ENCODE measurements at places on chromosomes 12 and 14.

- DNase-seq, result no peak
Measured at GRCh38 chr12:93638095-93638494, 39.1 kb upstream of the CRADD start.

GRCh38 chr14:21037156-21037555 lies 2.5 kb upstream of the RNASE13 start:
- no peak for DNase-seq

- peak; percentile 35 for DNase-seq
Measured at GRCh38 chr14:97380539-97380941, 583.4 kb downstream of the VRK1 start.

DNA sequence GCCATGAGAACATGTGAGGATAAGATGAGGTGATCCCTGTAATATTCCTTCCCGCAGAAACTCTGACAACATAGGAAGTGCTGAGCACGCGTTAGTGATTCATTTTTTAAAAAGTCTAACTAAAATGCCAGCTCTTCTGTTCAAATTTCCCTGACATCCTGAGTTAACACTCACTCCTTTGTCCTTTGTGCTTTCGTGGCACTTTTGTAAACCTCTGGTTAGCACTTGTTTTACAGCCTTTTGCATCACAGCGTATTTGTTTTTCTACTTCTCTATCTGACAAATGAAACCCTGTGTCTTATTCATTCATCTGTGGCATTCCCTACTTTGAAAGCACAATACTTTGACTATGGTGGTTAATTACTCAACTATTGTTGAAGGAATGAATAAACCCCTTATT lies 313.6 kb downstream of the NUAK1 start:
- DNase-seq, result no peak

DNA sequence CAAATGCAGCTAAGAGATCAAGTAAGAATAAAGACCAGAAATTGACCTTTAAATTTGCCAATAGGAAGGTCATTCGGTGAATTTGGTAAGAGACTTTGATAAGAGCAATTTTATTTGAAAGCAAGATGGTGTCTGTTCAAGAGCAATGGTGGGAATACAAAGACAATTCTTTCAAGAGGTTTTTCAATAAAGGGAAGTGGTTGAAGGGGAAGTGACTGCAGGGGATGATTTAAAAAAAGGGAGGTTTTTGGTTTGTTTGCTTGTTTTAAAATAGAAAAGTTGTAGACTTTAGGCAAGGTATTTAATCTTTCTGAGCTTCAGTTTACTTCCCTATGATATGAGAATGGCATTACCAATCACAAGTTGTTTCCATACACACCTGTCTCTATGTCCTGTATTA lies 4.3 kb upstream of the APPL2 start:
- DNase-seq, result no peak

GRCh38 chr14:29529418-29529817 lies 398.2 kb downstream of the PRKD1 start:
- no peak for DNase-seq

DNA sequence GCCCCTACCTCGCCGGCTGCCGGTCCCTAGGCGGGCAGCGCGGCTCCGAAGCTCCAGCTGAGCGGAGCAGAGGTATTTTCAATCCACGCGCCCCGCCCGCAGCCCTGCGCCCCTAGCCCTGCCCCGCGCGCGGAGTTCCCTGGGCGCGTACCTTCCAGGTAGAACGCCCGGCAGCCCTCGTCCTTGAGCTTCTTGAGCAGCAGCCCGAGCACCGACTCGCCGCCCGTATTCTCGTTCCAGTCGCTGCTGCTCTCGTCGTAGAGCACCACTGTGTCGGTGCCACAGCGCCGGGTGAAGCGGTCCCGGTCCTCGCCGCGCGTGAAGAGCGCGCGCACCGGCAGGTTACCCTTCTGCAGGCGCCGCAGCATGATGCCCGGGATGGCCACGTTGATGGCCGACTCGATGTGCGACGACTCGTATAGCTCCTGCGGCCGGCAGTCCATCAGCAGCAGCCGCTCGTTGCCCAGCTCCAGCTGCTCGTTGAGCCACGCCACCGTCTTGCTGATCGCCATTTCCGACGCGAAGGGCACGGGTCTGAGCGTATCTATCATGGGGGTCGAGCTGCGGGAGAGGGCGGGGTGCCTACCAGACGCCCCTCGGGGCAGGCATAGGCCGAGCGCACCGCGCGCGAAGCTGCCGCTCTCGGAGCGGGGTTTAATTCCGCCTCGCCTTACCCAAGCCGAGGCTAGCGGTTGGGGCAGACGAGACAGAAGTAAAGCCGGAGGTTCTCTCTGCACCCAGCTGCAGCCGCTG lies 636 bp downstream of the DUSP6 start:
- peak; percentile 52 for DNase-seq

- DNase-seq, result peak; percentile 39
Measured at GRCh38 chr12:89756585-89757398, 48.2 kb upstream of the ATP2B1 start.

- peak; percentile 48 for DNase-seq
Measured at GRCh38 chr12:107328442-107329133, 235.2 kb upstream of the CRY1 start.

GRCh38 chr12:53062011-53062961 lies 12.4 kb downstream of the TNS2 start:
- DNase-seq, result no peak

GRCh38 chr14:79586989-79587598 lies 624.2 kb downstream of the DIO2 start:
- DNase-seq, result no peak

DNA sequence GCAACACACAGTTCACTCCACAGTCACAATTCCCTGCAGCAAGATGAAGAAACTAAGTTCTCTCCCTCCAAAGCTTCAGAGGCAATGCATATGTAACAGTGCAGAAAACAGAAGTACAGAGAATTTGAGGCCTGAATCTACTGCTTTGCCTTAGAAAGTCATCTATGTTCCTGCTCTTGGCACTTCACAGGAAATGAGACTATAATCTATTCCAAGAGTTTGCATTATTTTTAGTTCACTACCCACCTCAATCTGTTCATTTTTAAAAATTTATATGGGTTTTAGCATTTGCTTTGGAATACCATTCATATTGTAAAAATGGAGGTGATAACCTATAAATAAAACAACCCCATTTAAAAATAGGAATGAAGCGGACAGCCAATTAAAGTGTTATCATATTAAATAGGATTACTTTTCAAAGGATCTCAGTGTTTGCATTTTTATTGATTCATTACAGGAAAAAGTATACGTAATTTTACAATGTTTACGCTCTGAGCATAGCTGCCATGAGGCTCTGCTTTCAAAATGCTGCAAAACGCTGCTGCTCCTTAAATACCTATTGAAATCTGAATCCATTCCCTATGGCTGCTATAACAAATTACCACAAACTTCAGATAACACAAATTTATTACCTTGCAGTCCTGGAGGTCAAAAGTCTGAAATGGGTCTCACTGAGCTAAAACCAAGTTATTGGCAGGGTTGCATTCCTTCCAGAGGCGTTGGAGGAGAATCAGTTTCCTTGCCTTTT lies 60.0 kb downstream of the ARMH4 start:
- no peak for DNase-seq

DNA sequence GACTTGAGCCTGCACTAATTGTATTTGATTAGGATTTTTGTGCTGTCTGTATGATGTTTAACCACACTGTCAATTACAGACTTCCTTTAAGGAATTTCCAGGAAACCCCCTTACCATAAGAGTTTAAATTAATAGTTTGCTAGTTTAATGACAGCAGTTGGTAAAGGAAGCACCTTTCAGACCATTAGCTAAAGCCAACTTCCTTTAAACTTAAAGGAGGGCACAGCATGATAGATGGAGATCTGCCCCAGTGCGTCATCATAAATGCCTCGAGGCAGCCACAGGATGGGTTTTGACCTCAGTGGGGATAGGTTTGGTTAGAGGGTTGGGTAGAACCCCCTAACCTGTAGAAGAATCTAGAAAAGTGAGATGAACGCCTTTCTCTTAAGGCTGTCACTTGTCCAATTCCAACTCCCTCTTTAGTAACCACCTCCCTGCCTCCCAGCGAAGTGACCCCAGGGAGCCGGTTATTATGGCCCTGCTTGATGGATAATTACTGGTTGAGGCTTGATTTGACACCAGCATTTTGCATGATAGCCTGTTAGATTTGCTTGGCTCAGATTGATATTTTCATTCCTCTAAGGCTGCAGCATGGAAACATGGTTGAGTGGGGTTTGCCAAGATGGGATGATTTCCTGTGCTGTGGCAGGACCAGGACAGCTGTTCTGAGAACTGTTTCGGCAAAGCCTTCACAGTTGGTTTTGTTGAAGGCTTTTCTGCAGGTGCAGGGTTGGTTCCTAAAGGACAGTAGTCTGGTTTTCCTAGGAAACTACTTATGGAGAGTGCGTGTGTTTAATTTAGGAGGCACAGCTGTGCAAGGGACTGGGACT lies 62.7 kb downstream of the CHST11 start:
- peak; percentile 82 for DNase-seq

DNA sequence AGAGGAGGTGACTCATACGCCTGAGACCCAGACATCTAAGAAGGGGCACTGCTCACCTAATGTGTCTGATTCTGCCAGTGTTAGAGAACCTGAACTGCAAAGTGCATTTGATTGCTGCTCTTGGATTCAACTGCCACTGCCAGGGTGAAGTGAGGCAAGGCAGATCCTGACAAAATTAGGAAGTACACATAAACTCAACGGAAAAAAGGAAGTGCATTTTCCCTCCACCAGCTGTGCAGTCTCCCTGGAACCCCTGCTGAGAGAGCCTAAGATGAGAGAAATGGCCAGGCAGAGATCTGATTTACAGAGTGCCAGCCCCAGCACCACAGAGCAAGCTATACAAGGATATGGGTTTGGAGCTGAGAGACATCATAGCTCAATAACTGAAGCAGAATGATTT lies 215.3 kb downstream of the SEC23A start:
- DNase-seq, result no peak

GRCh38 chr14:24700511-24700910 lies 66.5 kb upstream of the GZMB start:
- DNase-seq, result no peak

DNA sequence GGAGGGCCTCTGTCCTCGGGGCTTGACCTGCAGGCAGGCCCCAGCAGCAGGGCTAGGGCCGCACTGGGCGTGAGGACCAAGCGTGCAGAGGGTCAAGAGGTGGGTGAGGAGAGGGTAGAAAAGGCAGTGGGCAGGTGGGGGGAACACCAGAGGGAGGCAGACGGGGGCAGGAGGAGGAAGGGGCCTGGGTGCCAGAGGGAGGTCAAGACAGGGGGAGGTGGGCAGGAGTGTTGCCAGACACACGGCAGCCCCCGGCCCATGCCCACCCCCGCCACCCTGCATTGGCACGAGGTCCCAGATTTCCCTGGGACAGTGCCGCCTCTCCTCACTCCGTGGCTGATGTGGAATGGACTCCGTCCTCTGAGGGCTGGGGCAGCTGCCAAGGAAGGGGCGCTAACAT lies 8.2 kb downstream of the TMEM121 start:
- no peak for DNase-seq

DNA sequence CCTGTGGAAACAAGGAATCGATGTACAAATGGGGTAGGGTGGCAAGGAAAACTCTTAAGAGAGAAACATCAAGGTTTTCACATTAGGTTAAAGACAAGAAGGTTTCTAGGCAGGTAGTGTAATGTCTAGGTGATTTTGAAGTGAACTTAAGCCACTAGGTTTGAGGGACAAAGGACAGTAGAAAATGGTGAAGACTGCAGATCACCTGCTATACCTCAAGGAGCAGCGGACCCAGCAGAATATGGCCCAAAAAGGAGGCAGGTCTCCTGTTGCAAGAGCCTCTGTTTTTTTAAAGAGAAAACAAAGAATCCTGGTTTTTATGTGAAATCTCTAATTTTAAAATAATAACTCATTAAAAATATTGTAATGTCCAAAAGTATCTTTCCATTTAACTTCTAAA lies 178.1 kb downstream of the ACSS3 start:
- DNase-seq, result no peak

DNA sequence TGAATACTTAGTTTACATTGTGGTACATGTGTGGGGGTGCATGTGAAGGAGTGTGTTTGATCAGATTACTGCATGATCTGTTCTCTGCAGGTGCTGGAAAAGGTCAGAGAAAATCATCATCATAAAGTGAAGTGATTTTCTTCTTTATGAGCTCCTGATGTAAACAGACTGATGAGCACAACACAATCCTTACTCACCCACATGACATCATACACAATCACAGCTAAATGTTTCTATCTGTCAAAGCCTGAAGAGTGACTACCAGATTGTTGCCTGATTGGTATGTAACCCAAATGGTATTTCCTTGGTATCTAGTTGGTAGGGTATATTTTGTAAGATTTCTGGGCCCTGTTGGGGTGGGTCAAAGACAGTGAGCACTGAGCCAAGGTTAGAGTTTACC lies 270.8 kb downstream of the FOXG1 start:
- no peak for DNase-seq

DNA sequence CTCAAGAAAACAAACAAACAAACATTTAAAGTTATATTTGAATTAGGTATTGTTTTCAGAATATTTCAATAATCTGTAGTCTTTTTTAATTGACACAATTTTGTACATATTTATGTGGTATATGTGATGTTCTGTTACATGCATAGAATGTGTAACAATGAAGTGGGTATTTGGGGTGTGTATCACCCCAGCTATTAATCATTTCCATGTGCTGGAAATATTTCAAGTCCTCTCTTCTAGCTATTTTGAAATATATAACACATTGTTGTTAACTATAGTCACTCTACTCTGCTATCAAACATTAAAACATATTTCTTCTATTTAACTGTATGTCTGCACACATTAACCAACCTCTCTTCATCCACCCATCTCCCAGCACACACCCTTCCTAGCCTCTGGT lies 32.0 kb upstream of the SIX1 start:
- DNase-seq, result no peak

DNA sequence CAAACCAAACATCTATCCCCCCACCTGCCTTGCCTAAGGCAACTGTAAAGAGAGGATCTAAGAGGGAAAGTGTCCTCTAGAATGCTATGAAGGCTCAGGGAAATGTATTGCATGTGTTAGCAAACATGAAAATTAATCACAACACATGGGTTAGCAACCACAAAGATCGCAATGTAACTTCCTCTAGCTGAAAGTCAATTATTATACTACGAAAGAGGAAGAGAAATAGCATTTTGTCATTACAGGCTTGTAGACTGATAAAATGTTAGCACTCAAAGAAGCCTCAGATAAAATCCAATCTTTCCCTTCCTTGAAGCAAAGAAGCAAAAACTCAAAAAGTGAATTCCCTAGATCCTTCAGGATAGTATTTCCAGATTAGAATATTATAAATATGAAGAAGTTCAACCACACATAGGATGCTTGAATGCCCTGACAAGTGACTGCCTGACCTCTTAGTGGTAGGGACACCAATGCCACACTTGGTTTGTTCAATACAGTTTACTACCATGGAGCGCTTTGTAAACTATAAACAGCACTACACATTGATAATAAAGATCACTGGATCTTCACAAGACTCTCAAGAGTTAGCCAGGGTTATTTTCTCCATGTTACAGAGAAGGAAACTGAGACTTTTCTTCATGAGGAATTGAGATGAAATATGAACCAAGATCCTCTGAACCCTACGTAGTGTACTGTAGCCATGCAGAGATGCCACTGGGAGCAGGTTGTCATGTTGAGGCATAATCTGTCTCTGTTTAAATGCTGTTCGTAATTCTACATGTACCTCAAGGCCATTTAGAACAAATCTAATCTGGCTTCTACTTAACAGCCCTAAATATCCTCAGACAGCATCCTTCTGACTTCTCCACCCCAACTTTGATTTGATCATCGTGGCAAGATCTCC lies 100.7 kb downstream of the ITPR2 start:
- DNase-seq, result no peak
